ENCODE measurements at places on chromosomes 4 and X.

- DNase-seq: no peak
Observed at GRCh38 chrX:17546356-17546755, 171.4 kb downstream of the NHS start.

DNA sequence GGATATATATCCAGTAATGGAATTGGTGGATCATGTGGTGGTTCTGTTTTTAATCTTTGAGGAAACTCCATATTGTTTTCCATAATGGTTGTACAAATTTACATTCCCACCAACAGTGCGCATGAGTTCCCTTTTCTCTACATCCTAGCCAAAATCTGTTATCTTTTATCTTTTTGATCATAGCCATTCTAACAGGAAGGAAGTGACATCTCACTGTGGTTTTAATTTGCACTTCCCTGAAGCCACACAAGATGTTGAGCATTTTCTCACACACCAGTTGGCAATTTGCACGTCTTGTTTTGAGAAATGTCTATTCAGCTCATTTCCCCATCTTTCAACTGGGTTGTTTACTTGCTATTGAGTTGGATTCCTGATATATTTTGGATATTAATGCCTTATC, 194.9 kb downstream of the CBLL2 start:
- no peak for DNase-seq

DNA sequence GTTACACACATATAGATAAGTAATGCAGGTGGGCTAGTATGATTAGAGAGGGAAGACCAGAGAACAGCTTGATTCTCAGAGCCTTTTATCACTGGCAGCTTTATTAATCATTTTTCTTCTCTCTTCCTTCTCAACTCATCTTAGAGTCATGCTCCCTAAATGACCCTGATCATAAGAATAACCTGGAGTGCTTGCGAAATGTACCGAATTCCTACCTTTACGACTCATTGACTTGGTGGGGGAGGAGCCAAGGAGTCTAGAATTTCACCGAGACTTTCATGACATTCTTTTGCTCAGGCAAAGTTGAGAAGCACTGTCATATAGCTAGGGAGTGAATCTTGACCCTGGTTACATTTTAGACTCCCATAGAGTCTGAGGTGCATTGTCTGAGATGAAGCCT, 298.9 kb upstream of the PUDP start:
- no peak for DNase-seq

DNA sequence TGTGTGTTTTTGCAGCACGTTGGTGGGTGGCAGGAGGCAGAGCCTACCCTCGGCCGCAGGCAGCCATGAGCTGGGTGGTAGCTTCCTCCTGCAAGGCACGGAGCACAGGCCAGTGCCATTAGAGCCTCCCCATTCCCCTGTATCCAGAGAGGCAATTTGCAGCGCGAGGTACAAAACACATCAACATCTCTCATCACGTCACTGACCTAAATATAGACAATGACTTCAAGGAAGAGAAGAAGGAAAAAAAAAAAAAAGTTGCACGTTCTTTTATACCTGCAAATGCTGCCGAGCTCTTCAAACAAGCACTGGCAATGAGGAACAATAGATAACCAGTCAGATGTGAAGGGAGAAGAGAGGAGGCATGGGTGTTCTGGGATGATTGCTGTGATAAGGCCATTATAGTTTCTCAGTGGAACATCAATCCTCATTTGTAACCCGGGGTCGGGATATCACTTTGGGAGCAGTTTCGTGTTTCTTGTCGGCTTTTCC, 159.9 kb downstream of the MGST2 start:
- DNase-seq: no peak

DNA sequence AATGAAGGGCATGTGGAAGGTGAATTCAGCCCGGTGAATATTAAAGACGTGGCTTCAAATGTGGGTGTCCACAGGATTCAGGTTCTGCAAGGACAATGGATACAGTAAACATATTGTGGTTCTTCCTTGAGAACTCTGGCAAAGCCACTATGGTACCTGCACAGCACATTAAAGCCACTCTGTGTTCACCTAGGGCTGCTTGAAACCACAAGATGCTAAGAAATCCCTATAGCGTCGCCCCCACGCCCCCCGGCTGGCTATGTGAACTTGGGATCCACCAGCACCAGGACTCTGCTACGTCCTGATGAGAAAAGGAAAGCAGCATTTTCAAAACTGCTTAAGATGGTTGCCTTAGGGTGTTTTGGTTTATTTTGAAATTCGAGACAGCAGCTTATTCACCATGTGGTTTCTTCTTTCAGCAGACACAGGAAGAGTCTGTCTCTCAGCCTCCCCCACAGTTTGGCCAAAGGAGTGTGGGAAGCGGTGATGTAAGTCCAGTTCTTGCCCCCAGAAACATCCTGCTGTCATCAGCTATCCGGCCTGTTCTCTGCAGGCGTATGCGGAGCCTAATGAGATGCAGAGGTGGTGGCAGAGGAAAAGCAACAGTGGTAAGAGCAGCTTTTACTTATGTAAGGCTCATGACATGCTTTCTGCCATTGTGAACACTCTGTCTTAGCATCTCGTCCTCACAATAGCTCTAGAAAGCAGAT, 111.5 kb downstream of the AFAP1 start:
- DNase-seq: no peak

- DNase-seq: no peak
Observed at GRCh38 chrX:24862343-24862742, 153.4 kb downstream of the ARX start.

- DNase-seq: no peak
Observed at GRCh38 chrX:57286507-57287251, at the start of gene FAAH2. TSS of gene FAAH2 (plus strand) at chrX:57286706. CDS start at chrX:57286826, 120 bp downstream.

DNA sequence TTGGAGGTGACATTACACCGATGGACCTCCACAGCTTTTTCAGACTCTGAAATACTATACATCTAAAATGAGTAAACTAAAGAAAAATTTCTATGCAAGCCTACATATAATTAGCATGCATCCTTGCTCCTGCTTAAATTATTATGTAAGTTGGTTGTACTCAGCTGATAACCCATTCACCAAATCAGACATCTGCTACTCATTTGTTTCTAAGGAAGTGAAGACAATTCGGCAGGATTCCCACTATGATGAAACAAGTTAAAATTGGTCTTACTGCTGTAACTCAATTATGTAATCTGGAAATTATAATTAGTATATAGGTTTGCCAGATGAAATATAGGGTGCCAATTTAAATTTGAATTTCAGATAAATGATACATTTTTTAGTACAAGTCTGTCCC, 59.5 kb upstream of the FGF13 start:
- DNase-seq: no peak

GRCh38 chr4:52483186-52483890, 175.8 kb downstream of the USP46 start:
- no peak for DNase-seq

GRCh38 chr4:53688186-53688790, 97.0 kb upstream of the LNX1 start:
- no peak for DNase-seq

GRCh38 chr4:54568184-54568583, 89.6 kb upstream of the KIT start:
- DNase-seq: no peak

GRCh38 chrX:111365770-111366325, 46.1 kb downstream of the DCX start:
- DNase-seq: no peak

DNA sequence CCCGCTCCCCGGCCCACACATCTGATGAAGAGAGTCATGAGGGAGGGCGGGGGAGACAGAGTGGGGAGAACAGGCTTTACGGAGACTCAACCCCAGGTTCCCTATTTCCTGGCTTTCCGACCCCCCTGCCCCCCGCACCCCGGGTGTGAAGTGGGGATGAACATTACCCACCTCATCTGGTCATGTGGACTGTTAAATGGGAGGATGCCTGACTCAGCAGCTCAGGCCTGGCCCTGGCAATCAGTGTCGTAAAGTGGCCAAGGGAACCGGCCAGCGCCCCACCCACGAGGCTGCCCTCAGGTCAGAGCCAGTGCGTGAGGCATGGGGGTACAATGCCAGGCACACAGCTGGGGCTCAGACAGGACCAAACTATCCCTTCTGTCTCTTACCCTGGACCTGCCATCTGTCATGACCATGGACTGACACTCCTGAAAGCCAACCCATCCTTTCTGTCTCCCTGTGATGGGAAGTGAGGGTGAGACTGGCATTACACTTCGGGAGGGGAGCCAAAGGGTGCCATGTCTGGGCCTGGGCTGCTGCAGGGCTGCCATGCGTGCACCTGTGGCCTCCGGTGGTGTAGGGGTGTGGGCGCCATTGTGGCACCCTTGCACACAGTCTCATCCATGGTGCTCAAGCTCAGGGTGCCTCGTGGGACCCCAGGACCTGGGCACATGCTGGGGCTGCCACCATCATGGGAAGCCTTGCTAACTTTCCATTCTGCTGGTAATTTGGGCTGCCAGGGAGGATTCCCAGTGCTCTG, 106.1 kb upstream of the PSAPL1 start:
- DNase-seq: no peak

DNA sequence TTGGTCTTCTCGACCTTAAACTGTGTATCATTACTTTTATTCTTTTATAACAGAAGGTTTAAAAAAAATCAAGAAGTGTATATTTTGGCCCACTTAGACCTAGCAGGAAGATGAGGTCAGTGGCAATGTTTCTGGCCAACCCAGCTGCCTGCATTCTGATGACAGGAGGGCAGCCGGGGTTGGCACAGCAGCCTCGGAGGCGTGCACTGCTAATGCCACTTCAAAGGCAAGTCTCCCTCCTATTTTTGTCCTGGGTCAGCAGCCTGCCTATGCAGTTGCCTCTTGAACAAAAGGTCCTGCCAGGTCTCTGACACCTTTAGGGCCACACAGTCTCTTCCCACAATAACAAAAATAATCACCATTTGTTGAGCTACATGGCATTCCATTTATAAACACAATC, 89.4 kb upstream of the MYOZ2 start:
- DNase-seq: no peak

- DNase-seq: peak; percentile 74
Observed at GRCh38 chr4:54217642-54218495, 11.2 kb upstream of the PDGFRA start.

GRCh38 chrX:10164879-10165278, 8.1 kb downstream of the CLCN4 start:
- no peak for DNase-seq

GRCh38 chrX:49915361-49916222, 6.8 kb upstream of the CLCN5 start:
- DNase-seq: peak; percentile 18

DNA sequence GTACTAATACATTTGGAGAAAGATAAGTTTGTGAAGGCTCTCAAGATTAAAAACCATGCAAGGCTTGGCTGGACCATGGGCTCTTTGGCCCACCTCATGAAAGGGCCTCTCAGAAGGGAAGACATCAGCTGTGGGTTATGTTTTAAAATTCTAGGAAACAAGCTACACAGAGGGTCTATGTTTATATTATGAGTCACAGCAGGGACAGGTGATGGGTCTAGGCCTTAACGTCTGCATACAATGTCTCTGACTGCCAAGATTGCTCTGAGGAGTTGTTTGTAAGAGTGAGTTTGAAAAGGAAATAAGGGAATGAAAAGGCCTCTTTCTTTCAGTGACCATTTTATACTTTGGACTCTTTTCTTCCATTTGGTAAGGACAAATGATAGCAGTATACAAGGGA, 77.0 kb upstream of the ARMCX2 start:
- no peak for DNase-seq

DNA sequence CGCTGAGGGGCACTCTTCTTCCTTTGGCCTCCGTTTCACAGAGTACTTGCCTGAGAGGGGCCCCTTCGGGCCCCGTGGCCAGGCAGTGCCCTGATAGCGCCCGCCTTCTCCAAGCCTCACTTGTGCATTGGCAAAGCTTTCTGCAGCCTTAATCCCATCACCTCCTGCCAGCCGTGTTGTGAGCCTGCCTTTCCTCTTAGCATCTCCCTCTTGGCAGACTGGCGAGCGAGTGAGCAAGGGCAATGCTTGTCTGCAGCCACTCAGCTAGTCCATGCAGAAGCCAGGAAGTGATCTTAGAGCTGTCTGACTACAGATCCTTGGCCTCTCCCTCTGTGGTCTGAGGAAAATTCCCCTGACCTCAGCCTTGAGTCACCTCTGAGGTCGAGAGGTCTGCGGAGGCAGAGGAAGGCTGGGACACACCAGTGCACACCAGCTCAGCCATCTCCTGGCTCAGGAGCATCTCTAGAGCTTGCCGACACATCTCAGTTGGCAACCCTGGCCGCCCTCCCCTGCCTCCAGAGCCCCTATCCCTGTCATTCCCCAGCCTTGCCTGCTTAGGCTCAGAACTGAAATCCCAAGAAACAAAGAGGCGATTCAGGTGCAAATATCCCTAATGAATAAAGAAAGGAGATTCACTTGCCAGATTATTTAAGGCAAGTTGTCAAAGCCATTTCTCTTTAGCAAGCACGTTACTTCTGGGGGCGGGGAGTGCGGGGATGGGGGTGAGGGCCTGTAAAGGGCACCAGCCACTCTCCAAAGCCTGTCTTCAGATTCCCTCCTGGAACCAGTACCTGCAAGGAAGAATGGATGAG, 143.5 kb upstream of the MAMLD1 start:
- no peak for DNase-seq

DNA sequence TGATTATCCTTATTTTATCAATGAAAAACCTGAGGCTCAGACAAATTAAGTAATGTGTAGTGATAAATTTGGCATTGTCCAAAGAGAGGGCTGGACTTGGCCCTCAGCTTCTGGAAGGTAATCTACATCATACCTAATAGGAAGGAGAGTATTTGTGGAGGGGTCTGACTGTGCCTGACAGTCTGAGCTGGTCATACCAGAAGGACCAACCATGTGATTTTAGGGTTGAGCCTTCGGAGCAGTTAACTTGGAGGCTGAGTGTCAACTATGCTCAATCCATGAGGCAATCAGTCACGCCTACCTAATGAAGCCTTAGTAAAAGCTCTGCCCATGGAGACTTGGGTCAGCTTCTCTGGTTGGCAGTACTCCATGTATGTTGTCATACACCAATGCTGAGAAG, 136.4 kb downstream of the CPE start:
- DNase-seq: no peak

DNA sequence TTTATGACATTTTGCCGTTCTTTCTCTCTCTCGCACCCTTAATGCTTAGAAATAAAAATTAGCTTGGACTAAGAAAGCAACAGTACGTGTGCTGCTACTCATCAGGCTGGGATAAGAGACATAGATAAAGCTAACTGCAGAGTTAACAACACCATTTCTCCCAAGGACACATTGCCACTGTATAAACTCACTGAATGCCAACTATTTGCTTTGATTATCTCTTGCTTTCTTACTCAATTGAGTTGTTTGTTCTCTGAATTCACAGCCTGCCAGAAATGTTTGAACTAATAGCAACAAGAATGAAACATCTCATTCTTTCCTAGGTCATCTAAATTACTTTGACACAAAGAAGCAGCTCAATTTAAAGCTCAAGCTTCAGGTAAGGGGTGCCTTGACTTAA, 34.6 kb downstream of the F8 start:
- DNase-seq: no peak

GRCh38 chr4:52098618-52099017, 47.5 kb downstream of the SPATA18 start:
- no peak for DNase-seq
